ENCODE measurements at places on chromosomes 7 and 10.

DNA sequence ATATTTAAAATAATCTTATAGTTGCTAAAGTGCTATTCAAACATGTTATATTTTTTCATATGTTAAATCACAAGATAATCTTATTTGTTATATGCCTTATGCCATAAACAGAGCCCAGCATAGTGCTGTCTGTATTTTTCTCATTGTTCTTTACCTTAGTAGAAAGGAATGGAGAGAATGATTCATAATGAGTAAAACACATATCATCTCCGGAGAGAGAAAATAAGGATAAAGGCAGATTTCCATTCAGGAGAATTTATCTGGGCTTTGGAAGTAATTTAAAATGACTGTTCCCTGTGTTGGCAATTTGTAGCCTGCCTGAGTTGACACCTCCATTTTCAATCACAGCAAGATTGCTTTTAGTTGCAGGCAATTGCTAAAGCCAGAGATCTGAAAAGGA lies 30.2 kb downstream of the CHN2 start:
- DNase-seq: no peak

GRCh38 chr7:70681469-70682350 lies 450.2 kb upstream of the GALNT17 start:
- no peak for DNase-seq

GRCh38 chr10:123068087-123068853 lies 59.5 kb downstream of the ACADSB start:
- no peak for DNase-seq

- DNase-seq: peak; percentile 23
Measured at GRCh38 chr7:81248420-81248819, 329.6 kb upstream of the SEMA3C start.

DNA sequence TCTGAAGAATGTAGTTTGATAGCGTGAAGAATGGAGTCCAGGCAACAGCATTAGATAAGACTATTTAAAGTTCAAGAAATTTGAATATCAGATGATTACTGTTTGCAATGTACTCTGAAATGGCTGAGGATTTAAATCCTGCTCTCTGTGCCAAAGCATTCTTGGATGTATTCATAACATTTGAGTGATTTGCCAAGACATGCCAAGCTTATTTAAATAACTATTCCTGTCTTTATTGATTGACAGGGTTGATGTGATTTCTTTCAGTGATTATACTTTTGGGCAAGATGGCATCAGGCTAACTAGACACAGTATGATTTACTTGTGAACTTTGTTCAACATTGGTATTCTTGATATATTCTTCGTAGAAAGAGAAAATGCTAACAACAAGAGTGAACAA lies 168.7 kb downstream of the GNAI1 start:
- no peak for DNase-seq

- DNase-seq: no peak
Measured at GRCh38 chr7:134691546-134692343, 45.1 kb downstream of the BPGM start.

- peak; percentile 81 for DNase-seq
Measured at GRCh38 chr10:71347587-71348395, 28.7 kb downstream of the SLC29A3 start.

DNA sequence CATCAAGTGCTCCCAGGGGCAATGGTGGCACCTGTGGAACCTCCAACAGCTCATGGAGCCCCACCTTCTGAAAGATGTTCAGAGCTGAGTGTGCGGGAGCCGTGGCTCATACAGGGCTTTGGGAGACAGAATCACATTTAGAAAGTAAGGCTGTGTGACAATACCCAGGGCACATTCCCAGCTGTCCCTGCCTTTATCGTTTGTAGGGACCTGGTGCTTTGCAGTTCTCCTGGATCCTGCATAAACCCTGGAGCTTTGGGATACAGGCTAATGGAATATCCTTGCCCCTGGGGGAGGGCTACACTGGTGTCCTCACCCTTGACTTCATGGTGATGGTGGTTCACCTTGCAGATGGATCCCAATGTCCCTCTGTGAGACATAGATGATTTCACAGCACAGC lies 134.8 kb upstream of the LAMB4 start:
- DNase-seq: no peak

GRCh38 chr10:5376450-5376849 lies 11.7 kb downstream of the UCN3 start:
- no peak for DNase-seq

DNA sequence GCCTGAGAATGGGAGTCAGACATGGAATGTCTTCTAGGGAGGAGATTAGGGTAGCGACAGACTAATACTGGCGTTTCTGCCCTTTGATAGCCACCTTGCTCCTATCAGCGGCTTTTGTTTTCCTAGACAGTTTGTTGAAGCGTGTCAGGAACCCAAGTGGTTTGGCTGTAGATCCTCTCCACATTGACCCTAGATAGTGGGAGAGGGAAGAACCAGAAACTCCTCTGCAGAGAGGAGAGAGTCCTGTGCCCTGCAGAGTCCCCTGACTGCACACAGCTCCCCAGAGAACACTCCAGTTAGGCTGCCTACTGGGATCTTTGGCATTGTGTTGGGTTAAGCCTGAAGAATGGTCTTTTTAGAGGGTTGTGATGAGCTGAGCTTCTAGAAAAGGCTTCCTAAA lies 2.4 kb downstream of the MEPCE start:
- DNase-seq: no peak

- no peak for DNase-seq
Measured at GRCh38 chr10:125815764-125816163, 7.3 kb downstream of the UROS start.

- no peak for DNase-seq
Measured at GRCh38 chr10:33863352-33863751, 528.9 kb upstream of the NRP1 start.

DNA sequence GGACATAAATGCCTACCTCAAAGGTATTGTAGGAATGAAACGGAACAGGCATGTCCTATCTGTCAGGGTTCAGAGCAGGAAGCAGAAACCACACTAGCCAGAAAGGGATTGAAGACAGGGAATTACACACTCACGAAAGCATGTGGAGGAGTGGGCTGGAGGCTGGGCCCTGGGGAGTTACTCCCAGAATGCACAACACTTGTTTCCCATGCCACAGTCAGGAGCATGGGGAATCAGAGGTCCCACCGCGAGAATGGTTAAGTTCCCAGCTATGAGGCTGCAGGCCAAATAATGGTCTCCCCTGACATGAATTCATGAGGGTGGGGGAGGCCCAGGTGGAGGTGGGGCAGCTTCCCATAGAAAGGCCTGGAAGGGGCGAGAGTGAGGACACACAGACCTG lies 212.7 kb downstream of the HERPUD2 start:
- DNase-seq: no peak

GRCh38 chr7:83130623-83131545 lies 31.8 kb downstream of the PCLO start:
- DNase-seq: peak; percentile 95

DNA sequence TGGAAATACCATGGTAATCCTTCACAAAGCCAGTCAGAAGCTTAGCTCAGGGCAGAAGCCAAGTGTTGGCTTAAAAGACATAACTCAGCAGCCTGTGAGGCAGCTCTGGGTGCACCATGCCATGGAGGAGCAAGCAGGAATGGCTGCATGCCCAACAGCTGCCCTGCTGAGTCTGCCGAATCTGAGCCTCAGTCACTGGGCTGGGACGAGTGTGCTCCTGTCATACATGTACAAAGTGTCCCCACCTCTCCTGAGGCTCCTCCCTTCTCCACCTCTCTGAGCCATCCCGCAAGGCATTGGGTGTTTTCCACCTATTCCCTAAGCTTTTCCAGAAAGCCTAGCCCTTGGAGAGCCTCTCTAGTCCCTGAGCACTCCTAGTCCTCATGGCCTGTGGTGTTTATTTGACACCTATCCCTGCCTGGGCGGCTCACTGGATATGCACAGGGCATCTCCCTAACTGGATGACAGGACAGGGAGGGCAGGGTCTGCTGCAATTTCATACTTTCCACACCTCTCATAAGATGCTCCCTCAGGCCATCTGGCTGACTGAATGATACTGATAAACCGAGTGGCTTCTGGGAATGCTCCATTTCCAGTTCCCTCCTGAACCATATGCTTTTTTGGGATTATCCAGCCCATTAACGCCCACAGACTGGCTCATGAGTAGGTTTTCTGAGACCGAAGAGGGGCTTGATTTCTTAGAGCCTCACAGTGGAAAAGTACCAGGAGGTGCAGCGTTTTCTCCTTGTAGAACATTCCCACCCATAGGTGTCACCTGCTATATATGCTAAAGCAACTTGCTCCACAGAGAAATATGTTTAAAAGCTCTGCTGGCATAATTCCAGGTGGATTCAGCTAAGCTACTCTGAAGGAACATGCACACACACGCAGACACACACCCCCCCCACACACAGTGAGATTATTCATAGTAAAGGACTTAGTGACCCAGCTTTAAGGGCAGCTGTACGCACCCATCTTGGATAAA lies 199.3 kb downstream of the SNX10 start:
- peak; percentile 94 for DNase-seq

- peak; percentile 95 for DNase-seq
Measured at GRCh38 chr7:28956608-28957063, 1.5 kb downstream of the TRIL start.

DNA sequence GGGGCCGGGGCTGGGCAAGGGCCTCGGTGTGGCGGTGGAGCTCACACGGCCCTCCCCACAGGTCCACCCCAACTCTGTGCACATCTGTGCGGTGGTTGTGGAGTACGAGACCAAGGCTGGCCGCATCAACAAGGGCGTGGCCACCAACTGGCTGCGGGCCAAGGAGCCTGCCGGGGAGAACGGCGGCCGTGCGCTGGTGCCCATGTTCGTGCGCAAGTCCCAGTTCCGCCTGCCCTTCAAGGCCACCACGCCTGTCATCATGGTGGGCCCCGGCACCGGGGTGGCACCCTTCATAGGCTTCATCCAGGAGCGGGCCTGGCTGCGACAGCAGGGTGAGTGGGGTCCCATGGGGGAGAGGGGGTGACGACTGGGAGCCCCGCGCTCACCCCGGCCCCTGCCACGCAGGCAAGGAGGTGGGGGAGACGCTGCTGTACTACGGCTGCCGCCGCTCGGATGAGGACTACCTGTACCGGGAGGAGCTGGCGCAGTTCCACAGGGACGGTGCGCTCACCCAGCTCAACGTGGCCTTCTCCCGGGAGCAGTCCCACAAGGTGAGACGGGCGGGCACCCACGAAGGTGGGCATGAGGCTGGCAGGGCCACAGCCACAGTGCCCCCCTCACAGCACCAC lies 8.8 kb downstream of the TMEM120A start:
- DNase-seq: no peak

GRCh38 chr10:28823501-28824075 lies 146.3 kb downstream of the BAMBI start:
- no peak for DNase-seq

GRCh38 chr10:86556933-86557649 lies 35.5 kb upstream of the WAPL start:
- DNase-seq: peak; percentile 77

- no peak for DNase-seq
Measured at GRCh38 chr10:111034598-111035310, 42.1 kb upstream of the ADRA2A start.

- DNase-seq: peak; percentile 69
Measured at GRCh38 chr7:27171325-27171636, 2.8 kb downstream of the HOXA10 start.

- peak; percentile 77 for DNase-seq
Measured at GRCh38 chr10:79027147-79028055, 41.4 kb upstream of the ZMIZ1 start.

DNA sequence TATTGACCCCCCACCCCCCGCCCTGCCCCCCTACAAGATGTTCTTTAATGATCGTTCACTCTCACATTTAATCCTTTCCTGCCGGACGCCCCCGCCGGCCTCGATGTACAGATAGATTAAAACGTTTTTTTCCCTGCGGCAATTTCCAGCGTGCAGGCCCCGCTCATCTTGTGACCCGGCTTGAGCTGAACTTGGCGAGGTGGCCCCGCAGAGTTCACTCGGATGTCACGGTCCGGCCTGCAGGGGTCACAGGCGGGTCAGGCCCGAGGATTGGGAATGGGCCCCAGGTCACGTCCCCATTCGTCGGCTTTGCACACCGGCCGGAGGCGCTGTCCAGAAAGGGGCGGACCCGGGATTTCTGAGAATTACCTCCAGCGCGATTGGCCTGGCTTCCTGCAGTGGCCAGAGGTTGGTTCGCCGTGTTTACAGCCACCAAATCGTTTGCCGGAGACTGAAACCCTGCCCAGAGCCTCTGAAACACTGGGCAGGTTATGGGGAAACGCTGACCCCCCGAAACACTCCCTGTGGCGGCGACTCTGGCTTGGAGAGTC lies 1.9 kb upstream of the CYP26A1 start:
- peak; percentile 49 for DNase-seq

DNA sequence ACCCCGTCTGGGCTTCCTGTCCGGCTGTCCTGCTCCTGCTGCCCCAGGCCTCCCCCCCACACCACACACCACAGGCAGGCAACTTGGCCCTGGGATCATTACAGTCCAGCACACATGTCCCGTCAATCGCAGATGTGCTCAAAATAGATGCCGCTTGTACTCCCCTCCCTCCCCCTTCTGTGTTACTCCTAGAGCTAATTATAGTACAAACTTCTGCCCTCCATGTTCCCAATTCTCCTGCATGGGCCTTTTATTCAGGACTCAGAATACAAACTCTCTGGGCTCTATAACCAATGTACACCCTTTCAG lies at the start of gene SYNPO2L:
TSS of gene SYNPO2L (minus strand) at position 40 of the 309 bp plus-strand sequence. CDS start 107 bp downstream, outside the sequence.
- no peak for DNase-seq

- no peak for DNase-seq
Measured at GRCh38 chr10:48390933-48391845, 84.7 kb downstream of the MAPK8 start.

- DNase-seq: peak; percentile 14
Measured at GRCh38 chr10:73889014-73889413, 14.7 kb upstream of the CAMK2G start.

DNA sequence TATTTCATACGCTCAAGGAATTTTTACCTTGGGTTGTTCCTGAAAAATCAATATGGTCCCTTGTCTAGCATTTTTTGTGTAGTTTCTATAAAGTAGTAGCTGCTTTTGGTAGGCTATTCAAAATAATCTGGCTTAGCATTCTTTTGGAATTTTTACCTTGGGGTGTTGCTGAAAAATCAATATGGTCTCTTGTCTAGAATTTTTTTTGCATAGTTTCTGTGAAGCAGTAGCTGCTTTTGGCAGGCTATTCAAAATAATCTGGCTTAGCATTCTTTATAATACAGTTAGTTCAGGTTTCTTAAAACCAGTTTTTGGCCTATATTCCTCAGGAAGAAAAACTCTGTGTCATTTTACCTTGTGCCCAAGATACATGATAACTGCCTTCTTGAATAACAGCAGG lies 301.9 kb downstream of the SUGCT start:
- no peak for DNase-seq

DNA sequence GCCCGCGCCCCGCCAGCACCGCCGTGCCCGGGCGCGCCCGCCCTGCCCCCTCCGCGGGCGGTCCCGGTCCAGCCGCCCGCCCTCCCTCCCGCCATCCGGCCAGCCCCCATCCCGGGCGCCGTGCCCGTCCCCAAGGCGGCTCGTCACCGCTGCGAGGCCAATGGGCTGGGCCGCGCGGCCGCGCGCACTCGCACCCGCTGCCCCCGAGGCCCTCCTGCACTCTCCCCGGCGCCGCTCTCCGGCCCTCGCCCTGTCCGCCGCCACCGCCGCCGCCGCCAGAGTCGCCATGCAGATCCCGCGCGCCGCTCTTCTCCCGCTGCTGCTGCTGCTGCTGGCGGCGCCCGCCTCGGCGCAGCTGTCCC lies at the start of gene HTRA1:
TSS of gene HTRA1 (plus strand) at position 187 of the 362 bp plus-strand sequence. CDS start at position 287, 100 bp downstream.
- DNase-seq: peak; percentile 59

Data from NCI-H69 (cell line).